ENCODE measurements at places on chromosomes 2 and 18.

DNA sequence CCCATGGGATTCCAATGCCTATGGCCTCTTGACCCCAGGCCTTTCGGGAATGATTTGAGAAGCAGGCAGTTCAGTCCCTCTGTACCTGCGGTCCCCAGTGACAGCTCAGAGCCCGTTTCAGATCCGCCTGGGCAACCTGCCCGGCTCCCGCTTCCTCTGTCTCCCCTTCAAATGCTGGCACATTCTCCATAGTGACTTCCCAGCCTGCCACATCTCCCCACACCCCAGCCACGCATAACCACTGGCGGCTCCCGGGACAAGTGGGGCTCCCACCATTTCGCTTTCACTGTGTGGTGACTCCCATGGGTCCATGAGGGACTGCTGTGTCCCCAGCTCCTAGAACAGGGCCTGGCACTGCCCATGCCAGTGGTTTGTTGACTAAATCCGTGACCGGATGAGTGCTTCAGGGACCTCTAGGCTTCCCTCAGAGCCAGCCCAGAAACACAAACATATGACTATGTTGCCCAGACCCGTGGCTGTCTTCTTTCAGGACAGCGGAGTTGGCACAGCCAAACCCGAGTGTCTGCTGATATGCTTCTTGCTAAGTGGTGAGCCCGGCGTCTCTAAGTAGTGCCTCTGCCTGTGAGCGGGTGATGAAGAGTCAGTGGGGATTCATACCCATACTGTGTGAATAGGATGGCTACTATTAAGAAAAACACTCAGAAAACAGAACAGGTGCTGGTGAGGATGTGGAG is 91.2 kb downstream of the GLI2 start:
- DNase-seq, result peak; percentile 32

GRCh38 chr2:222319586-222320435 is 21.0 kb upstream of the PAX3 start:
- DNase-seq, result no peak

- no peak for DNase-seq
Observed at GRCh38 chr2:100274076-100274475, 48.2 kb downstream of the LONRF2 start.

- no peak for DNase-seq
Observed at GRCh38 chr2:223315813-223316212, 263.8 kb downstream of the KCNE4 start.

DNA sequence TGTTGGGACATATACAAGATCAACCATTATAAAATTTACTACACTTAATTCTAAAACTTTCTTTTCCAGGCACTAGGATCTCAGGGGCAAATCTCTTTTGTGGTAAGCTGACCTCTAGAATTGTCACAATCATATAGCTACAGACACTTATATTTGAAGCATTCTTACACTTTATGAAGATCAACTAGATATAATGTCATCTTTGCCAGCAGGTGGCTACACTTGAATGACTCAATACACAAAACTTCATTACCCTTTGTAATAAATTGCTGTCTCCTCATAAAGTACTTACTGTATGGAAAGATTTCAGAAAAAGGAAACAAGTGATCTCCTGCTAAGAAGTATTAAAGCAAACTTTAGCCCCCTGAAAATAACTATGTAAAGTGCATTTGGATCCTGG is 77.8 kb downstream of the RDH14 start:
- DNase-seq, result no peak

GRCh38 chr2:21981127-21981526 is 857.4 kb downstream of the TDRD15 start:
- no peak for DNase-seq

DNA sequence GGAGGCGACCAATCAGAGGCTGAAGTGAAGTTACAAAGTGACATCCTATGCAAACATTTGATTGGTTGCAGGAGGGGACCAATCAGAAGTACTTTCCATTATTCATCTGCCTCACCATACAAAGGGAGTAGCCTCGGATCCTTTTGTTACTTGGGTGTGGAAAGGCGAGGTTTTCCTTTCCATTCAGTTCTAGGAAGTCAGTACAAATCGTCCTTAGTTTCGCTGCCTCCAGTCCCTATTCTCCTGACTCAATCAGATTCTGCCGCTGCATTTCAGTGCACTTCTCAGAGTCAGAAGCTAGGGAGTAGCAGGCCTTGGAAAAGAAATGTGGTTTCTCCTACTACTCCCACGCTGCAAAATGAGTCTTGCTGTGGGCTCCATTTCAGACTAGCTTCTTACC is 149.4 kb downstream of the DTNA start:
- DNase-seq, result no peak

- no peak for DNase-seq
Observed at GRCh38 chr18:77784759-77785379, 535.2 kb downstream of the GALR1 start.

- DNase-seq, result no peak
Observed at GRCh38 chr2:130949954-130950353, 113.2 kb downstream of the ARHGEF4 start.

GRCh38 chr2:127014630-127015029 is 92.3 kb downstream of the BIN1 start:
- DNase-seq, result no peak

DNA sequence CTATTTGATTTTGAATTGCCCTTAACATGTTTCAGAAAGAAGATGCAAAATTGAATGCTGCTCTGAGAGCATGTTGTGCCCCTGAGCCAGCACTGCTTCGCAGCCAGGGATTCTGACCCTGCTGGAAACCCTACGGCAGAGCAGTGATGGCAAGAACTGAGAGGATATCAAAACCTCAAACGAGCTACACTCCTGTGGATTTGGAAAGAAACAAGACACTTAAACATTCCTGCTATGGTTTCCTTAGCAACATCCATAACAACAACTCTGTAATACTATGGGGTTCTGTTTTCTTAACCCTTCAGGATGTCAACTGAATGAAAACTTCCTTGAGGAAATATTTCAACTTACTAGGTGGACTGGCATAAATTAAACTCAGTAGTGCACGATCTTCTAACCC is 649.1 kb downstream of the NYAP2 start:
- peak; percentile 70 for DNase-seq

DNA sequence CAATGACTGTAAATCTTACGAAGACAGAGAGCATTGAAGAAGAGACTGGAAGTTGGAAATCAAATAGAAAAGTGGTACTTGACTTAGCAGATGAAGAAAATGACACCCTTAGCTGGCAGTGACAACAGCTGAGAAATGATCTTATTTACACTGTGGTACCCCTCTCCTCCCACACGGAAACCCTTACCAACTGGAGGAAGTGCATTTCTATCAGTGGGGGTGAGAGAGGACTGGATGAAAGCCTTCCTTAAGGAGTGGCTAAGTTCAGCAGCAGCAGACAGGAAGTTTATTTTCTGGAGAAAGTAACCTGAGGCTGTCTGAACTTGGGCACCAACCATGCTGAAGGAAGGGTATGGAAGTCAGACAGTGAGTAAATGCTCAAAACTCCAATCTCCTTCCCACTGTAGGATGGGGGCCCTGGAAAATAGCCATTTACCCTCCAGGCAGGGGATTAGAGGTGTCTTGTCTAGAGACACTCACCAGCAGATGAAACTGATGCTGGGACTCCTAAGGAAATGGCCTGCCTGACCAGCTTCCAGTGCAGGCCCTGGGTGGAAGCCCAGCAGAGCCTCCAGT is 160.2 kb upstream of the NCK2 start:
- no peak for DNase-seq

- no peak for DNase-seq
Observed at GRCh38 chr2:24509425-24509824, 18.4 kb downstream of the NCOA1 start.

DNA sequence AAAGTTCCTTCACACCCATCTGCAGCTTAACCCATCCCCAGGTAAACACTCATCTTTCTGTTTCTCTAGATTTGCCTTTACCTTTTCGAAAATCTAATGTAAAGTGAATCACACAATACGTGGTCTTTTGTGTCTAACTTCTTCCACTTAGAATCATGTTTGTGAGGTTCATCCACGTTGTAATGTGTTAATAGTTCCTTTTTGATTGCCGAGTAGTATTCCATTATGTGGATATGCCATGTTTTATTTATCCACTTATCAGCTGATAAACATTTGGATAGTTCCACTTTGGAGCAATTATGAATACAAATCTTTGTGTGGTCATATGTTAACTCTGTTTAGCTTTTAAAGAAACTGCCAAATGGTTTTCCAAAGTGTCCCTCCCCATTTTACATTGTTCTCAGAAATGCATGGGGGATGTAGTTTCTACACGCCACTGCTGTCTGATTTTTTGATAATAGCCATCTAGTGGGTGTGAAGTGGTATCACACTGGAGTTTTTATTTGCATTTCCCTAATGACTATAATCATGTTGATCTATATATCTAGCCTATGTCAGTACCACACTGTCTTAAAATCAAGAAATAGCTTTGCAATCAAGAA is 22.3 kb downstream of the PECR start:
- DNase-seq, result no peak

- peak; percentile 53 for DNase-seq
Observed at GRCh38 chr18:475202-476031, 25.1 kb downstream of the COLEC12 start.

GRCh38 chr2:101238930-101239759 is 13.5 kb upstream of the CNOT11 start:
- DNase-seq, result no peak

DNA sequence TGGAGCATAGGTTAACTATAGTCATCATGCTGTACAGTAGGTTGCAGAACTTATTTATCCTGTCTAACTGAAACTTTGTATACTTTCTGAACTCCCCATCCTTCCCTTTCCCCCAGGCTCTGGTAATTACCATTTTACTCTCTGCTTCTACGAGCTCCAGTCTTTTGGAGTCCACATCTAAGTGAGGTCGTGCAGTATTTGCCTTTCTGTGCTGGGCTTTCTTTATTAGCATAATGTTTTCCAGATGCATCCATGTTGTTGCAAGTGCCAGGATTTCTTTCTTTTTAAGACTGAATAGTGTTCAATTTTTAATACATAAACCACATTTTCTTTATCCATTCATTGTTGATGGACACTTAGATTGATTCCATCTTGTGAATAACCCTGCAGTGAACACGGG is 464.1 kb downstream of the TGIF1 start:
- no peak for DNase-seq

DNA sequence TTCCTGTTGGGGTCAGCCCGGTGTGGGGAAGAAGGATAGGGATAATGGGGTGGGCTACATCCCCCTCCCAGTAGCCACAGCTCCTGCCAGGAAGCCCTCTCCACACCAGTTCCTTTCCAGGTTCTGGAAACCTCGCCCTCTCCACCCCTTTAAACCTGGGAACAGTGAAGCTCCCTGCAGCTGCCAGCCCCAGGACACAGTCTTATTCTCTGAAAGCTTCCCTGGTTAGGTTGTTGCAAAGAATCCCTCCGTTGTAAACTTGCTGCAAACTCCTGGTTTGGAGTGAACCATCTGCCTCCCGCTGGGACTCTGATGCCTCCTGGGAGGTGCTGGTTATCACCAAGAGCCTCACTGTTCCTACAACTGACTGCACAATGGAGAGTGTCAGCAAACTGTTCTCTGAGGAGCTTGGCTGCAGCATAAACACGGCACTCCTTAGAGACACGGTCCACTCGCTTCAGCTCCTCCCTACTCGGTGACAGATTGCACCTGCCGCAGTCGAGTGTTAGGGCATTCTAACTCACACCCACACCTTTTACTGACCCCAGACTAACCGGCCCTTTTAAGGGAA is 261.8 kb upstream of the RAB6C start:
- DNase-seq, result no peak

- DNase-seq, result no peak
Observed at GRCh38 chr2:165007161-165007744, 51.9 kb upstream of the SLC38A11 start.

GRCh38 chr18:46546111-46546640 is 110.8 kb downstream of the LOXHD1 start:
- no peak for DNase-seq

- DNase-seq, result no peak
Observed at GRCh38 chr2:239115616-239116015, 267.7 kb downstream of the TWIST2 start.

DNA sequence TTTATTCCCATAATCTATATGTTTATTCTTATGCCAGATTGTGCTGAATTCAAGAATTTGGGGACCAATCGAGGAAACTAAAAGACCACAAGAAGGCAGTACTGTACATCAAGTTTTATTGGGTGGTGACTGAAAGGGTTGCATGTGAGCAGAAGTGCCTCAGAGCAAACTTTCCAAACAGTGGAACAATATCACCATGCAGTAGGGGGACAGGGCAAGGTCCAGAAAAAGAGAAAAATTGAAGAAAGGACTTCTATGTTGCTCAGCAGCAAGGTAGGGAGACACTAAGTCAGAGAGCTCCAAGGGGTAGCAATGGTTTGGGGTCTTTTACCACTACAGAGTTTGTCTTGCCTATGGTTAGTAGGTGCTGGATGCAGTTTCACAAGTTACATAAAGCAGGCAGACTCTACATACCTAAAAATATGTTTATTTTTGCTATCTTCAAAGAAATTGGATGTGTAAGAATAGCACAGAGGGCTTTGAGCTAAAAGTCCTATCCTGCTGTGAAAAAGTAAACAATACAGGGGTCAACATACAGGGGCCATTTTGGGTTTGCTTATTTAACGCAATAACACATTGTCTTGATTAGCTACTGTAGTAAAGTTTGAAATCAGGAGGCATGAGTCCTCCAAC is 43.8 kb upstream of the ZBTB14 start:
- no peak for DNase-seq

DNA sequence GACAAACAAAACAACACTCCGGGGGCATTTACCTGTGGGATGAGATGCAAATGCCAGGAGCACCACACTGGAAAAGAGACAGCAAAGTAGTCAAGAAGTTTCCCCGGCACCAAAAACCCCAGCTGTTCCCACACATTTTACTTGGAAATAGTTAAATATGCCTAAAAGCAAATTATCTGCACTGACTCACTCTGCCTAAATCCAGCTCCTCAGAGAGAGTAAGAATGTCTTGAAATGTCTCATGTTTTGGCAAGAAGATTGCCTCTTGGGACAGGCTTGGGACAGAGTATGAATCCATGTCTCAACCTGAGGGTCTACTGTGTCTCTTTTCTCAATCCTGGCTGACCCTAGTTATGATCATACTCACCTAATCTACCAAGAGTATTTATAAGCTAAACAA is 87.5 kb upstream of the RIOK3 start:
- DNase-seq, result no peak

Measured in left hindlimb (tissue), 1 donor.